ENCODE measurements at places on chromosomes 4 and X.
A peak's percentile ranks its signal among the peaks of the same experiment; 100 is the strongest.

- DNase-seq, result no peak
Measured at GRCh38 chr4:159855731-159856130, 752.9 kb downstream of the RAPGEF2 start.

GRCh38 chr4:112142182-112142581 lies 3.1 kb upstream of the FAM241A start:
- DNase-seq, result no peak

DNA sequence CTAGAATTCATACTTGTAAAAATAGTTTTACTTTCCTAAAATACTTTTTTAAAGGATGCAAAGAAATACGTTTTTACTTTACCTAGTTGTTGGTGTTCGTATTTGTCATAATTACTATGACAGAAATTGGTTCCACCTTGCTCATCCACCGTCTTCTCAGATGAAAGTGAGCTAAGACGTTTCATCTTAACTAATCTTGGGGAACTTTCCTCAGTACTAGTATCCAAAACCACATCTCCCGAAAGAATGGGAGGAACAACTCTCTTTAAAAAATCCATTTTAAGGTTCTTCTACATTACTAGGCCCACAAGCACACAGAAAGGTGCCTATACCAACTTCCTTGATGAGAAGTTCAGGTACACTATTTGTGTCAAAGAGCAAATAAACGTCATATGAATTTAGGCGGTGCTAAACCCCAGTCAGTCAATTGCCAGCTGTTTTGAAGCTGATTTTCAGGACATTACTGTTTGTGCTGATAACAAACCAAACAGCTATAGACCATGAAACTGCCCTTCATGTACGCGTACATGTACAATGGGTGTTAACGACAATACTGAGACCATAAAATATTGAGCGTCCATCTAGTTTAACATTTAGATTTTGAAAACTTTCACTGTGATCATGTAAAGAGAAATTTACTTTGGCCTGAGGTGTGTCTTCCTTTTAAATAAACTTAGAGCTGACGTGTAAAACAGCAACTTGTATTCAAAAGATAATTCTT lies 99.1 kb downstream of the FRYL start:
- no peak for DNase-seq

- DNase-seq, result no peak
Measured at GRCh38 chr4:53832549-53832948, 231.9 kb downstream of the CHIC2 start.

- no peak for DNase-seq
Measured at GRCh38 chrX:131881194-131881593, 141.9 kb upstream of the STK26 start.

DNA sequence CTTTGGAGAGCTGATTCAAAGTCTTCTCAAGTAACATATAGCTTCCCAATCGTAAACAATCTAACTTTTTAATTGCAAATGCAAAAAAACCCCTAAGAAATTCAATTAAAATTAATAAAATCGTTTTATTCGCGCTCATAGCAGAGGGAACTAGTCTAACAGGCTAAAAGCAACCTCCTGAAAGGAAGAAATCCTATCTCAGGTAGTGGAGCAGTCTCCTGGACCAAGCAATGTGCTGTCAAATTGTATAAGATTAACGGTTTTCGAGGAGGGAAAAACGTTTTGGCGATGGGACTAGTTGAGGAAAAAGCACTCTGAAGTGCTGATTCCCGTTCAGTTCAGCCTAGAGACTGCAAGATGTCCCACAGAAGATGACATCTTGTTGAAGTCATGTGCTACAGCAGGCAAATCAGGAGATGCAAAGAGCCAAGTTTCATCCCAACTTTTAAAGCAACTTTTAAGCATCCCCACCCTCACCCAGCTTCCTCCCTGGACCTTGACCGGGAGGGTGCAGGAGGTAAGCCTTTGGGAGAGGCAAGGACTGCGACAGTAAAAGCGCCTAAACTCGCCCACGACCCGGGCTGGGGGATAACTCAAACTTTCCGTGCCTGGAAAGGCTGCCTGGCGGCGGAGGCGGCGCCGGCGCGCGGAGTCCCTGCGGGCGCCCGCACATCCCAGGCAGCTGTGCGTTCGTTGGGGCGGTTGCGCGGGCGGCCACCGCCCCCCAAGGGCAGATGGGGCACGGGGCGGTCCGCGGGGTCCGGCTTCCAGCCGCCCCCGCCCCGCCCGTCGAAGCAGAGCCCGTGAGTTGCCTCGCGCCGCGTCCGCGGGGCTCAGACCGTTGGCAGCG lies 784 bp downstream of the MAP7D3 start:
- DNase-seq, result peak; percentile 28

- DNase-seq, result no peak
Measured at GRCh38 chr4:123790681-123791080, 394.1 kb downstream of the SPRY1 start.

GRCh38 chr4:3518941-3519340 lies 13.3 kb downstream of the LRPAP1 start:
- DNase-seq, result no peak

DNA sequence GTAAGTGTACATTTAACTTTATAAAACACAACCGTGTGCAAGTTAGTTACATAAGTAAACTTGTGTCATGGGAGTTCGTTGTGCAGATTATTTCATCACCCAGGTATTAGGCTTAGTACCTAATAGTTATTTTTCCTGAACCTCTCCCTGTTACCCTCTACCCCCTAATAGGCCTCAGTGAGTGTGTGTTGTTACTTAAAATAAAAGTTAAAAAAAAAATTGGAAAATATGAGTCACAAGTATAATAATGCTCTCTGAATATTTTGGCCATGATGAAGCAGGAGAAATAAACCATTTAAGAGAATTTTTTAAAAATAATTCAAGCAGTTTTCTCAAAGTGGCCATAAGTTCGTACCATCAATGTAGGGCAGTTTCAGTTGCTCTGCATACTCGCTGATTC lies 105.1 kb upstream of the GRID2 start:
- DNase-seq, result peak; percentile 76

- peak; percentile 65 for DNase-seq
Measured at GRCh38 chrX:66632473-66632872, 6.4 kb downstream of the EDA2R start.

GRCh38 chrX:151227627-151228026 lies 51.2 kb downstream of the GPR50 start:
- DNase-seq, result no peak

GRCh38 chrX:110012818-110013485 lies 10.0 kb downstream of the TMEM164 start:
- no peak for DNase-seq

- no peak for DNase-seq
Measured at GRCh38 chr4:5912614-5913019, 19.7 kb upstream of the CRMP1 start.

DNA sequence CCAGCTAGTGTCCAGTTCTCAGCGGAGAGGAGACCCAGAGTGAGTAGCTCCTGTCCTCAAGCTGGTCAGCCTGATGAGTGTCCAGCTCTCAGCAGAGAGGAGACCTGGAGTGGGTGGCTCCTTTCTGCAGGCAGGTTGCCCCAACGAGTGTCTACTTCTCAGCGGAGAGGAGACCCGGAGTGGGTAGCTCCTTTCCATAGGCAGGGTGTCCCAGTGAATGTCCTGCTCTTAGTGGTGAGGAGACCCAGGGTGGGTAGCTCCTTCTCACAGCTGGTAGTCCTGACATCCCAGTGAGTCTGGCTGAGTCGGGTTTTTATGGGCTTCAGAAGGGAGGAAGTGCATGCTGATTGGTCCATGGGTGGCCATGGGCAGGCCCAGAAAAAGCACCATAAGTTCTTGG lies 55.7 kb upstream of the NUDT6 start:
- no peak for DNase-seq

- peak; percentile 45 for DNase-seq
Measured at GRCh38 chrX:118745570-118745969, 18.2 kb downstream of the IL13RA1 start.

DNA sequence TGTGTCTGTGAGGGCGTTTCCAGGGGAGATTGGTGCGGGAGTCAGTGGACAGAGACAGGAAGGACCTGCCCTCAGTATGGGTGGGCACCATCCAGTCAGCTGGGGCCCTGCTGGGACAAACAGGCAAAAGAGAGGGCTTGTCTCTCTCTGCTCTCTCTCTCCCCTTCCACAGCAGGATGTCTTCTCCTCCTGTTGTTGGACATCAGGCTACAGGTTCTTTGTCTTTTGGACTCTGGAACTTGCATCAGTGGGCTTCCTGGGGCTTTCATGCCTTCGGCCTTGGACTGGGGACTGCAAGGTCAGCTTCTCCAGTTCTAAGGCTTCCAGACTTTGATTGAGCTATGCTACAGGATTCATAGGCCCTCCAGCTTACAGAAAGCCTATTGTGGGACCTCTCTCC lies 59.6 kb downstream of the ADGRA3 start:
- no peak for DNase-seq

- DNase-seq, result no peak
Measured at GRCh38 chr4:166838975-166839614, 395.2 kb downstream of the SPOCK3 start.

DNA sequence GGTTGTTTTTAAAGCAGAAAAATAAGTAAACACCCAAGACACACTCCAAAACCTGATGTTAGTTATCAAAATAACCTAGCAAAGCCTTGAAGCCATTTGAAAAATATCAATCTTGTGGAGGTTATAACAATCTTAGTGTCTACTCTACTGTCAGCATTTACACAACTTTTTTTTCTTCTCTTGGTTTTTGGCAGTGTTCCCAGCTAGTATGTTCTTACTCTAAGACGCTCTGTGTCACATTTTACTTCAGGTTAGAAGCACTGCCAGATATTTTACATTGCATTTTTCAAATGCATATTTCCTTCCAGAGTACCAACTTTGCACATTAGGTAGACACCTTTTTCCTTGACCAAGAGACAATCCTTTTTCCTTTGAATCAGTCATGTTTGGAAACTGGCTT lies 114.0 kb upstream of the INPP4B start:
- no peak for DNase-seq

DNA sequence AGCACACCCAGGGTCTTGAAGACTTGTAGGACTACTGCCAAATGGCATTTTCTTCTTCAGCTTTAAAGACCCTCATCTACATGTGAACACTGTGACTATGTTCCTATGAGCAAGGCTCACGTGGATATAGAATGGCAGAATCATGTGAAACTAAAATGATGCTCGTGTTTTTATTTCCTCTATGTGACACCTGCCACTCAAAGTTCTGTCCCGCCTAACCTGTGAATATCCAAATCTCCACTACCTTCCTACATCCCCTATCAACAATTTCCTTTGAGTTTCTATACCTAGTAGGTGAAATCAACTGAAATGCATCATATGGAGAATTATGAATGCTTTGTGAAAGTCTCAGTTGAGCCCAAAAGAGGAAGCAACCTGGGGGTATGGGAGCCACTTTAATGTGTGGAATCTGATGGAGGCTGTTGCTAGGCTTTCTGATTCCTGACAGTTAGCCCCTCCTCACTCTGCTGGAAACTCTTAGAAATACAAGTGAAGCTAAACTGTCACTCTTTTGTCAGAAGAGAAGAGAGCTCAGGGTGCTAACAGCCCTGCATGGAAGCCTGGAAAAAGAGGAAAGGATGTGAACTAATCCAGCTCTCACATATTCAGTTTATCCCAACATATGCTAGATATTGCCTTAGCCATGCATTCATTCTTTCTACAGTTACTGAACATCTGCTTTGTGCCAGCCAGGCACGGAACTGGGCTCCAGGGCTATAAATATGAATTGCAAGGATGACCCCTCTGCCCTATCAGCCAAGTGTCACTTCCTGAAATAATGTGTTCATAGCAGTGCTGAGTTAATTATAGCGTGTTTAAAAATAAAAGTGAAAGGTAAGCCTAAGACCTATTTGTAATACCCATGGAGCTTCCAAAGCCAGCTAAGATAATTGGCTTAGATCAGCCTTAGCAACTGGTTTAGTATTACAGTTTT lies 11.0 kb downstream of the LHFPL1 start:
- no peak for DNase-seq

- no peak for DNase-seq
Measured at GRCh38 chrX:53047228-53047627, 1.4 kb upstream of the GPR173 start.

GRCh38 chr4:78684325-78685079 lies 91.6 kb upstream of the BMP2K start:
- peak; percentile 41 for DNase-seq

DNA sequence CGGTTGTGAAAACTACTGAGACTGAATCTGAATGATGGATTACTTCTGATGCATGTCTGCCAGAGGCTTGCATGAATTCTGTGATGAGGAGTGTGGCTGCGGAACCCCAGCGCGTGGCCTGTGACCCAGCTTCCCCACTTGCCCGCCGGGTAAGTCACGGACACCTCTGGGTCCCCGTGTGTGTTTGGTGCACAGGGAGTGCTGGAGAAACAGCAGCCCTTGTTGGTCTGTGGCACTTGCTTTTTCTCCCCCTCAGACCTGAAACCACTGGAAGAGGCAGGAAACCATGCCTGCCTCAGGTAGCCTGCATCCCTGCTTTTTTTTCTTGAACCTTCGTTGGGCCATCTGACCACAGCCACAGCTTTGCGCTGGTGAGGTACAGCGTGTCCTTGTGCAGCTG lies 51.9 kb upstream of the TADA2B start:
- no peak for DNase-seq

- DNase-seq, result no peak
Measured at GRCh38 chr4:106893395-106893881, 142.7 kb downstream of the DKK2 start.

DNA sequence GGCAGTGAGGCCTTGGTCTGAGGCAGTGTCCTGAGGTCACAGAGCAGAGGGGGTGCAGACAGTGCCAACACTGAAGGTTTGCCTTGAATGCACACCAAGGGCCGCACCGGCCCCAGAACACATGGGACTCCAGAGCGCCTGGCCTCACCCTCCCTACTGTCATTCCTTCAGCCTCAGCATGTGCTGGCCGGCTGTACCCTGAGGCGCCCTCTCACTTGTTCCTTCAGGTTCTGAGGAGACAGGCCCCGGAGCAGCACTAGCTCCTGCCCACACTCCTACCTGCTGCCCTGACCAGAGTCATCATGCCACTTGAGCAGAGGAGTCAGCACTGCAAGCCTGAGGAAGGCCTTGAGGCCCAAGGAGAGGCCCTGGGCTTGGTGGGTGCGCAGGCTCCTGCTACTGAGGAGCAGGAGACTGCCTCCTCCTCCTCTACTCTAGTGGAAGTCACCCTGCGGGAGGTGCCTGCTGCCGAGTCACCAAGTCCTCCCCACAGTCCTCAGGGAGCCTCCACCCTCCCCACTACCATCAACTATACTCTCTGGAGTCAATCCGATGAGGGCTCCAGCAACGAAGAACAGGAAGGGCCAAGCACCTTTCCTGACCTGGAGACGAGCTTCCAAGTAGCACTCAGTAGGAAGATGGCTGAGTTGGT lies 2.4 kb downstream of the MAGEA12 start:
- no peak for DNase-seq

- no peak for DNase-seq
Measured at GRCh38 chr4:544386-545105, 31.5 kb downstream of the TMEM271 start.

GRCh38 chrX:41922431-41923151 lies 763 bp downstream of the CASK start:
- DNase-seq, result peak; percentile 24

- no peak for DNase-seq
Measured at GRCh38 chrX:123219916-123220315, 35.8 kb downstream of the GRIA3 start.

GRCh38 chr4:15575966-15576365 lies 79.2 kb downstream of the FBXL5 start:
- no peak for DNase-seq

GRCh38 chr4:89586318-89586717 lies 250.6 kb downstream of the SNCA start:
- no peak for DNase-seq
